ENCODE measurements at places on chromosomes 7 and 10. TPM values are rescaled to one million over a fixed set of nuclear protein-coding genes. Genes with fewer than 3 reads are reported as not detected.

FGL2 gene
- total RNA-seq, result 0.65 TPM

GNAT3 gene
- total RNA-seq, result not detected

SLC26A4 gene
- total RNA-seq, result 7.1 TPM

ECHDC3 gene
- 0.76 TPM for total RNA-seq

AKR1C4 gene
- total RNA-seq, result not detected

PNLIP gene
- total RNA-seq, result not detected

CCDC146 gene
- total RNA-seq, result 1.8 TPM

PTPN20 gene
- 1.5 TPM for total RNA-seq

DNA sequence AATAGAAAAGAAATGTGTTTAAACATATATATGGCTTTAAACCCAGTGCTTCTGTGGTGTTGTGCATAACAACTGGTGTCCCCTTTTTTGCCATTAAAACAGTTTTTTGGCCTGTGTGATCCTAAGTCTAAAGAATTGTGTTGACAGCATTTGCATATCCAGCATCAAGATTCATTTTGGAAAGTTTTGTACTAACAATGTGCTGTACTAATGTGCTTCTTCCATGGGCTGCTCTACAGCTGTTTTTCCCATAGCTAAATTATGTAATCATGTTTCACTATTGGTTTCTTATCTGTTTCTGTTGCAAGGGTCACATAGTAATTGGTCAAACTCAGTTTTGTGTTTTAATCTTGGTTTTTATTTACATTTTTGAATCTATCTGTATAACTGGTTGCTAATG is 5.5 kb downstream of the CNNM2 start:
- DNase-seq, result no peak

- DNase-seq, result peak; percentile 43
These were observed 83.2 kb downstream of the GATA3 start for GRCh38 chr10:8137726-8138125.

DNA sequence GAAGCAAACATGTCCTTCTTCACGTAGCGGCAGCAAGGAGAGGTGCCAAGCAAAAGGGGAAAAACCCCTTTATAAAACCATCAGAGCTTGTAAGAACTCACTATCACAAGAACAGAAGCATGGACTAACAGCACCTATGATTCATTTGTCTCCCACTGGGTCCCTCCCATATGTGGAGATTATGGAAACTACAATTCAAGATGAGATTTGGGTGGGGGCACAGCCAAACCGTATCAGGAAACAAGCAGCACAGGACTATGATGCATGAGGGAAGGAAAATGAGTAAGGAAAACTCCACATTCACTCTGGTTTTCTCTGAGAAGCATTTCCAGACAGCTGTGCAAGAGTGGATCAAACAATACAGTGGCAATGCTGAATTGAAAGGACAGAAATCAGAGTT is 81.6 kb downstream of the RSU1 start:
- DNase-seq, result no peak

GRCh38 chr10:113689057-113689456 is 9.3 kb downstream of the CASP7 start:
- DNase-seq, result no peak

DNA sequence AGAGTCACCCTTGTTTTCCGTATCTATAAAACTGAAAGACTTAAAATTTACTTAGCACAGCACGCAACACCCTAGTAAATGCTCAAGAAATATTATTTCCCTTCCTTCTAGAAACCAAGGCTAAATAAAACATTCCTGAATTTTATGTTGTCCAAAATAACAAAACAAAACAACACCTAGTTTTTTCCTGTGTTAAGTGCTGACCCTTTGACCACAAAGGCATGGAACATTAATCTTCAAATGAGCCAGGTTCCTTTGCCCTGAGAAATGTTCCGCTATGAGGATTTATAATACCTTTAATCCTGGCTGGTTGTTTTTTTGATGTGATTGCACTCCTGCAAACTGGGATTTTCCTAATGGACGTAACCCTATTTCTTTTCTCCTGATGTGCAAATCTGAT is 29.0 kb upstream of the DGKI start:
- DNase-seq, result no peak

DNA sequence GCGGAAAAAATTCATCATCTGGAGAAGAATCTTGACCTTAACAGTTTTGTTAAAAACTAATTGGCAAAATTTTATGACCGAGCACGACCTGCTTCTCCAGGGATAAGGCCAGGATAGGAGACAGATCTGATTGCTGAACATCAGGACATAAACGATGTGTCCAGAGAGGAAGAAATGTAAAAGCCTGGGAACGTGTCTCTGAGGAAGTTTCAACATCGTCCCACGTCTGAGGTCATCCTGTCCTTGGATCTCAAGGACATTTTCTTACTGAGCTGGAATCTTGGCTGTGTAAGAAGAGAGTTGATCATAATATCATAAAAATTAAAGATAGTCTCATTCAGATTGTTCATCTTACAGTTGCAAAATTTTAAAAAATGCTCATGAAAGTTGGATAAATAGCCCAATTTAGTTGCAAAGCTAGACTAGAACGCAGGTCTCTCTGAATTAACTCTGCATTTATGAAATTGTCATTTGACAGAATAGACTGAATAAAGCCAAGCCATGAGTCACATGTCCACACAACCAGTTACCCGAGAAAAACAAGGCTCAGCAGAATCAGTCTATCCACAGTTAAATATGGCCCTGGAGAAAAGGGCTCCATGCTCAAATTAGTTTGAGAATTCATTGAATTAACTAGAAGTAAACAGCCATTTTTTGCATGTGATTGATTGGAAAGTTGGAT is 120.0 kb upstream of the EGFR start:
- no peak for DNase-seq

DNA sequence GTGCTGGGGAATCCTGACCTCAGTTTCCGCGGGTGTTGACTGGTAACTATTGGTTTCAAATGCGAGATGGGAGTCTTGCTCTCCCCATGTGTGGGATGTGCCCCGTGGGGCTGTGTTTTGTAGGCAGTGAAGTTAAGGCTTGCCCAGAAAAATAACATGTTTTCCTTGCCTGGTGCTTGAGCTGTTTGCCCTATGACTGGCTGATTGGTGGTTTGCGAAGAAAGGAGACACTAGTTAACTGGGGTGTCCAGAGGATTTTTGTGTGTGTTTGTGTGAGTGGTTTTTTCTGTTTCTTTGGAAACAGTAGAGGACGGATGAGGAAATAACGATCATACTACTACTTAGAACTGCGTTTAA is 61.9 kb downstream of the CREB5 start:
- DNase-seq, result no peak

- DNase-seq, result no peak
These were observed 61.4 kb upstream of the CTBP2 start for GRCh38 chr10:125221716-125222115.

DNA sequence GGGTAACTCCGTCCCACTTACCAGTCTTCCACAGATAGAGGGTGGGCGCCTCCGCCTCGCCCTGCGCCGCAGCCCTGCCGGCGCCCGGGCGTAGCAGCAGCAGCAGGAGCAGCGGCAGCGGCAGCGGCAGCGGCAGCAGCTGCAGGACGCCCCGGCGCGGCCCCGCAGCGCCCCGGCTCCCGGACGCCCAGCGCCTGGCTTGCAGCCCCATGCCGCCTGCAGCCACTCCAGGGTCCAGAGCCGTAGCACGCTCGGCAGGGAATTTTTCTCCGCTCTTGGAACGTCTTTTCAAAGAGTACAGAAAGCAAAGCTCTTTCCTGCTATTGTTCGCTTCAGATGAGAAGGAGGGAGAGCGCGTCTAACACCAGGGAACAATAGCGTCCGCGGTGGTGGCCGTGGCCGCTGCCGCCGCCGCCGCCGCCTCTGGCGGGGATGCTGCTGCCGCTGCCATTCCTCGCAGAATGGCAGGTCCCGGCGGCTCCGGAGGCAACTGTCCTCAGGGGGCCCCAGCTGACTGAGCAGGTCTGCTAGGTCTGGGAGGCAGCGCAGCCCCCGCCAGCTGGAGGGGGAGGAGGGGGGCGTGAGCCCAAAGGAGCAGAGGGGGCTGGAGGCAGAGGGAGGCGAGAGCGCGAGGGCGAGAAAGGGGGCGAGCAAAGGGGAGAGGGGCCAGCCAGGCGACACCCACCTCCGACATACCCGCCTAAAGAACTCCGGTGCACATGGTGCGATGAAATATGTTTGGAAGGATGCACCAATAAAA is at the start of gene THSD7A:
Gene THSD7A, minus strand, starts transcription at position 463 of the 760 bp plus-strand sequence. Its CDS starts 252 bp downstream, at position 211.
- DNase-seq, result peak; percentile 11

DNA sequence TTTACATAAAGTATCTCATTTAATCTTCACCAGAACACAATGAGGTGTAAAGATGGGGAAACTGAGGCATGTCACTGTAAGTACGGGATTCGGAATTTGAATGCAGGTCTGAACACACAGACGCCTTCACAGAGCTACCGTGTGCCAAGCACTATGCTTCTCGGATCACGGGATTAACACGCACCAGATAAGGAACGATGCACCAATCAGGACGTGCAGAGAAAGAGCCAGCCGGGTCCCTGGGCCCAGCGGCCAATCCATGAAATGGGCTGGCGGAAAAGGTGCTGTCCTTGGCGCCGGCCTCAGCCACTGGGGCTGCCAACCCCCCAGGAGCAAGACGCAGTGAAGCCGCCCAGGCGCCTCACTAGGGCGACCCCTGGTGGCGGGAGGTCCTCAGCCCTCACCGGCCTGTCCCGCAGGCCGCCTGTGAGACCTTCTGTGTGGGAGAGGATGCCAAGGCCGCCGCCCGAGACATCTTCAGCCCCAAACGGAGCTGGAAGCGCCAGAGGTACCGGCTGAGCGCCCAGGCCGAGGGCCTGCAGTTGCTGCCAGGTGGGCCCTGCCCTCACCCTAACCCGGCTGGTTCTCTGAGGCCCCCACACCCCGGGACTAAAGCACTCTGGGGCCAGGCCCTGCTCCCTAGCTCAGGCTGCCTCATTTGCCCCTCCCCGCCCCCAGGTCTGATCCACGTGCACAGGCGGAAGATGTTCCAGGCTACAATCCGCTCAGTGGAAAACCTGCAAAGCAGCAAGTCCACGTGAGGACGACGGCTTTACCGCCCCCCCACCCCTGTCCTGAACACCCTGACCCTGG is 15.6 kb downstream of the ATG9B start:
- DNase-seq, result peak; percentile 82

DNA sequence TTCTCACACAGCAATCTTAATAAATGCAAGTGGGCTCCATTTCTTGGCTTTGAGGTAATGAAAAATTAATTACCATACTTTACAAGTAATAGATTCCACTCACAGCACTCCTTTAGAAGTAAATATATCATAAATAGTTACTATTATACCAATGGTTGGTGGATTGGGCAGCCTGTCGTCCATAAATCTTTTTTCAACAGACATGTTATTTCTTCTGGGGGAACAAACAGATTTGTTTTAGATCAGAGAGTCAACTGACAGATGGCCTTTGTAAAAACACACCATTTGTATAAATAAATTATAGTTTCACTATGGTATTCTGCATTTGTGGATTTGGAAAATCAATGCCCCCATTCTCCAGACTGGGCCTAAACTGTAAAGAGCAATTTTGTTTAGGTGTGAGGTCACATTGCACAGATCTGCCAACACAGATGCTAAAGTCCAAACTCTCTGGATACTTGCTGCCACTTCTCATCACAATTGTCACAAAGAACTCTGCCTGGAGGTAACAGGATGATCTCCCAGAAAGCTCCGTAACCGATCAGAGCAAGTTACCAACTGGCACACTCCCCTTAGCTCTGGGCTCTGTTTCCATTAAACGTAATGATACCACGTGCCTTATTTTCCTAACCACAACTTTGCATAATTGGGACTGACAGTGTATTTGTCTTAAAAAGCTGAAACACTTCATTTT is 4.5 kb upstream of the MACROH2A2 start:
- DNase-seq, result no peak

- DNase-seq, result no peak
These were observed 31.7 kb upstream of the ANKRD2 start for GRCh38 chr10:97540669-97541500.

- no peak for DNase-seq
These were observed 35.5 kb upstream of the WASL start for GRCh38 chr7:123784263-123784662.

- DNase-seq, result no peak
These were observed 275.8 kb upstream of the SEMA3D start for GRCh38 chr7:85462671-85463070.

DNA sequence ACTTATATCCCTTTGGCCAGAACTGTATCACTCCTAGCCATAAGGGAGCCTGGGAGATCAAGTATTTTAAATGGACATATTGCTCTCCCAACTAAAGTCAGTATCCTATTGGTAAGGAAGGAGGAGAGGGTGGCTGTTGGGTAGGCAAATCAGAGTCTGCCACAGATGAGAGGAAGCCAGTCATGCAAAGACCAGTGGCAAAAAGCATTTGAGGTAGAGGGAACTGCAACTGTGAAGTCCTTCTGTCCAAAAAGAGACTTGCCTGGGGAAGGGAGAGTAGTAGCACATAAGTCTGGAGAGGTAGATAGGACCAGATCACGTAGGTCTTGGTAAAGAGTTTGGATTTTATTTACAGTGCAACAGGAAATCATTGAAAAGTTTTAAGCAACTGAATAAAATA is 8.8 kb upstream of the CCNJ start:
- no peak for DNase-seq

- DNase-seq, result peak; percentile 65
These were observed 2.8 kb downstream of the GIMAP5 start for GRCh38 chr7:150740053-150740452.

Measured in activated CD4-positive, alpha-beta memory T cell treated with anti-CD3 and anti-CD28 coated beads for 36 hours (primary cell).